ENCODE measurements at places on chromosomes 5 and 9.

DNA sequence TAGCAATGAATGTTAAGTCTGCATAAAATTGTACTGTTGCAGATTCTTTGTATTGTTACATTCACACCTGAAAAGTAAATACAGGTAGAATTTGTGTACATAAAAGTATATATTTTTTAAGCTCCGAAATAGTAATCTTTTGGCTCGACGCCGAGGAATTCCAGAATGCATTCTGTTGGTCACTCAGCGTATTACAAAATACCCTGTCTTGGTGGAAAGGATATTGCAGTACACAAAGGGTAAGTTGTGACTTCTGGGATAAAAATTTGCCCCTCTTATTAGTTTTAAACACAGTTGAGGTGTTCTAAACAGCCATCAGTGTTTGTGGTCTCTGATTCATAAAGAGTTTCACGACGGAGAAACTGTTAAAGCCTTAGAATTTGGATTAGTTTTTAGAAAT is 257.6 kb downstream of the ARHGEF28 start:
- no peak for DNase-seq

- DNase-seq, result no peak
Observed at GRCh38 chr5:127976991-127977717, 106.4 kb upstream of the SLC12A2 start.

GRCh38 chr5:30237189-30237588 is 956.3 kb upstream of the CDH6 start:
- no peak for DNase-seq

- DNase-seq, result no peak
Observed at GRCh38 chr9:107593224-107593870, 103.8 kb upstream of the KLF4 start.

DNA sequence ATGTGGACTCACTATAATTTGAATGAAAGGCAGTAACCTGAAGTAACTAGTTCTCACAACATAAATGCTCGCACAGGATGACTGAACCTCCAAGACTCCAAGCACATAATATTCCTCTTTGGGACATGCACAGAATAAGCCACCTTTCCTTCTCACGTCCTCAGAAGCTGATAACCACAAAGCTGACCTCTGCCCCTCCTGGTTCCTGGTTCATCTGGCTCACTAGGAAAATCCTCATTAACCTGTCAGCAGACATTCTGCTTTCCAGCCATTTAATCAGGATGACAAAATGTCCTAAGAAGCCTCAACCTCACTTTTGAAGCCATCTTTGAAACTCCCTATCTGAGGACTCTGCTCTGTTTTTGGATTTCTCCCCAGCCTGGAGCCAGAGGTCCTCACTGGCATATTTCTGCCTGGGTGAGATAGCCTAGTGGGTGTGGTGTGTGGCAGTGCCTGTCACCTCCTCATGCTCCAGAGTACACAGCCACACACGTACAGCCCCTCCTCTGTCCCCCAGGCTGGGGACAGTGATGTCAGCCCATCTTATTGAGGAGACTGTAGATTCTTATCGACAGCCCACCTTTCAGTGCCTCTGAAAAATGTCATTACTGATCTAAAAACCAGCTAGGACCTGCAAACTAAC is 10.3 kb downstream of the ANKH start:
- no peak for DNase-seq

DNA sequence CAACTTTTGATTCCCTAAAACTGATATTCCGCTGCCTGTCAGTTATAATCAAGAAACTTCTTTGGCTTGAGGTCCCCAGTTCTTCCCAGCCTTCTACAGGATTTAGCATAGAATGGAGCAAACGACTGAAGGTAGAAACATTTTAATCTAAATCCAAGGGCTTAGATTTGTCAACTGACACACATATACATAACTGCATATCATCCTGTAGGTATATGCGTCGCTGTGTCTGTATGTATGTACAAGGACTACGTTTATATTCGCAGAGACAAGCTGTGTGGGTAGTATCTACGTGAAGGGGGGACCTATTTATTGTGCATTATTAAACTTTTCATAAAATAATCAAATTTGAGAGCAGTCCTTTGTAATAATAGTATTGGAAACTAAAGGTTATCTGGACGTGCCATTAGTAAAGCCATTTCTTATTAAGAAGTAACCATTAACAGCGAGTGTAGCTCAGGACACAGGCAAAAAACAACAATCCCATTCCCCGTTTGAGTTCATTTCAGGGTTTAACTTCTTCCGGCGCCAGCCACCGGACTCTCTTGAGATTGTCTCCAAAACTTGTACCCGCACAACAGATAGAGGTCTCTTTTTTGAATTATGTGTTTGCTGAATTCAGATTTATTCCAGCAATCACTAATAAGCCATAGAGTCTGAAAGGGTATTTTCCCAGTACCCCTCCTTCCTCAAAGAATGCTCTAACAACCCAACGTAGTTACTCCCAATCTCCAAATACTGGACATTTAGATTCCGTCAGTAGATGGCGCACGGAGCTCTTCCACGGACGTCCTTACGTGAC is 2.1 kb upstream of the MLLT3 start:
- no peak for DNase-seq

DNA sequence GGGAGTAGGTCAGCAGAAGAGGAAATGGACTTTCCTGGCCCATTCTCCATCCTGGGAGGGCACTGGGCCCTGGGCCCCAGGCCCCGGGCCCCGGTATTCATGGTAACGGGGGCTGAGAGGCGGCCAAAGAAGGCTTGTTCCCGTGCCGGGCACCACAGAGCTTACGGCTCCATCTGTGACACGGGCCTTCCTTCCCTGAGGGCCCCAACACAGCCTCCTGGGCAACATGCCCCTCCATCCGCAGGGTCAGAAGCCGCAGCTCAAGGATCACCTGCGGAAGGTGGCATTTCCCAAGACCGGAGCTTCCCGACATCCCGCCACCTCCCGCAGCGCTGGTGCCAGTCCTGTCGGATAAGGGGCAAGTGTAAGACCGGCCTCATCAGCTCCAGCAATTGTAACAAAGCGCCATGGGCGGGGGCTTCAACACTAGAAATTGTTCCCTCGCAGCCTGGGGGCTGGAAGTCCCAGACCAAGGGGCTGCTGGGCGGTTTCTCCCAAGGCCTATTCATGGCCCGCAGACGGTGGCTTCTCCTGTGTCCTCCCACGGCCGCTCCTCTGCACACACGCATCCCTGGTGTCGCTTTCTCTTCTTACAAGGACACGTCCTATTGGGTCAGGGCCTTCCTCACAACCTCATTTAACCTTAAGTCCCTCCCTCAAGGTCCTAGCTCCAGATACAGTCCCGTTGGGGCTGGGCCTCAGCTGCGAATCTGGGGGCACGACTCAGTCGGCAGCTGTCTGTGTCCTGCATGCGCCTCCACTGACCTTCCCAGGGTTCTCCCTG is 31.2 kb upstream of the SLC12A7 start:
- DNase-seq, result no peak

GRCh38 chr5:149267241-149267973 is 4.3 kb upstream of the AFAP1L1 start:
- DNase-seq, result no peak

GRCh38 chr9:134066526-134066912 is 1.3 kb downstream of the BRD3 start:
- no peak for DNase-seq

DNA sequence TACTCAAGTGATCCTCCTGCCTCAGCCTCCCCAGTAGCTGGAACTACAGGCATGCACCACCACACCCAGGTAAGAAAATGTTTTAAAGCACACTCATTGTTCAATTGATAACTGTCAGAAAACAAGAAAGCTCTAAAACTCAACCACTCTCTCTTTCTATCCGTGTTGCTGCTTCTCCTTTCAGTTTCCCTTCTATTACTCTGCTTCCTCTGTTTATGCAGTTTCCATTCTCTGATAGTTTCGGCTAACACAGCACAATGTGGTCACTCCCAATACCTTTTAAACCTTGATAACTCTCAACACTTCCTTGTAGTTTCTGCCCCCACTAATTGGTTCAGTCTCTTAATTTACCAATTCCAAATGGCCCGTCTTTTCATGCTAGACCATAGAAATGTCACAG is 59.2 kb upstream of the NR4A3 start:
- peak; percentile 51 for DNase-seq

GRCh38 chr5:33046091-33046490 is 335.0 kb downstream of the NPR3 start:
- no peak for DNase-seq

GRCh38 chr5:137609127-137609526 is 110.0 kb upstream of the SPOCK1 start:
- DNase-seq, result no peak

DNA sequence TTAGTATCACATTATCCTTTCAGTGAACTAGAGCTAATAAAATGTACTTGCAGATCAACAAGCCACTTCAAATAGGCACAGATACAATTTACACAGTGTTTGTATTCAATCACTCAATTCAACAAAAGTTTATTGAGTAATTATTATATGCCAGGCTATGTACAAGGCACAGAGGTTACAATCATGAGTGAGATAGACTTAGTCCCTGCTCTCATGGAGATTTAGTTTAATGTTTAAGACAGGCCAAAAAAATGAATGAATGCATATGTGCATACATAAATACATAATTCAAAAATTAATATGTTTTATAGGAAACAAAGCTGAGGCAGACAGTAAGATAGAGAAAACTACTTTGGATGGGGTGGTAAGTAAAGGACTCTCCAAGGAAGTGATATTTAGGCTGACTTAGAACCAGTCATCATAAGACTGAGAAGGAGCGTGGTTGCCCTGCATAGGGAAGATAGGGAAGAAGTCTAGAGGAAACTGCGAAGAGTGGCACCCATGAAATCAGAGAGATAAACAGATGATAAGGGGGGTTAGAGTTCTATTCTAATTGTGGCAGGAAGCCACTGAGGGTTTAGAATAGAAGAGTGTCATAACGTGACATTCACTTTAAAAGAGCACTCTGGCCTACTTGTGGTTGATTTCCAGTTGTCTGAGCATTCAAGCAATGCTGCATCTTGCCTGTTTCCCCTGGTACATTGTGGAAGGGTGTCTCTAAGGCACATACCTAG is 49.7 kb upstream of the GRAMD2B start:
- no peak for DNase-seq

DNA sequence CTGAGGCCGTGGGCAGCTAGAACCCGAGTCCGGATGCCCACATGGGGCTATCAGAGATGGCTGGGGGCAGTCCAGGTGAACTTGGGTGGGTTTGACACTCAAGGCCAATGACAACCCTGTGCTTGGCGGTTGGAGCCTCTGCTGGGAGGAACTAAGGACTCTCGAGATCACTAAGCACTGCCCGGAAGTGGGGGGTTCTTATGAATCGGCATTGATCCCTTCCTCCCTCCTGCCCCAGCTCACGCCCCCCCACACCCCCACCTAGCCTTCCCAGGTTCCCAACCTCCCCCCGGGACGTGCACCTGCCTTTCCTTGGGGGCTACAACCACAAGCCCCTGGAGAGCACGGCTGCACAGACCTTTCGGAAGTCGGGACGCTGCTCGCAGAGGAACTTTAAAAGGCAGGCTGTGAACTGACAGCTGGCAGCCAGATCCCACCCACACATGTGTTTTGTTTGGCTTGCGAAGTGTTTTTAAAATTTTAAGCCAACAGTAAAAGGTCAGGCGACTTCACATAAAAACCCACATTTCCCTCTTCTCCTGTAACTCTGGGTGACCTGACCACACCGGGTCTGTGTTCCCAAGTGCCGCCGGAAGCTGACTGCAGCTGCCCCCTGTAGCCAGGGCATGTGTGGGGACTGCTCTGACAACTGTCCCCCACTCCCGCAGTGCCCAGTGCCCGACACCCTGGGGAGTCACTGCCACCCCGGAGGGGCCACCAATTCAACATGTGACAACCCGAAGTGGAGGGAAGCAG is 5.1 kb upstream of the RALGDS start:
- no peak for DNase-seq

DNA sequence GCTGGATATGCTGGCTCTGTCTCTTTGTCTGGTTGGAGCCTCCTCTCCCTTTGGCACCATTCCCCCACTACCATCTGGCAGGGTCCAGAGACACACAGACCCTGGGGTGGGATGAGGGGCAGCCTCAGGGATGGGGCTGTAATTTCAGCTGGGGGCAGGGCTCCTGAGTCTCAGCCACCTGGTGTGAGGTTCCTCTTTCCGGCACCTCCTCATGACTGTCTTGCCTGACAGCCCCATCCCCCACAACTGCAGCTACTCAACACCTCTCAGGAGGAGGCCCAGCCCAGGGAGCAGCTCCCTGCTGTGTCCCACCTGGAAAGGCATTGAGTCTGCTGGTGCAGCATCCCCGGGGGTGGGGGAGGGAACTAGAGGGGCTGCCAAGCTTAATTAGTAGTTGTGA is 11.7 kb upstream of the RPS14 start:
- DNase-seq, result no peak

- no peak for DNase-seq
Observed at GRCh38 chr5:127210042-127210441, 80.6 kb upstream of the MEGF10 start.

GRCh38 chr9:129206905-129207304 is 28.8 kb upstream of the IER5L start:
- DNase-seq, result no peak

- no peak for DNase-seq
Observed at GRCh38 chr9:3477236-3477834, 48.5 kb downstream of the RFX3 start.

GRCh38 chr9:19485193-19485592 is 76.4 kb downstream of the ACER2 start:
- DNase-seq, result no peak

- DNase-seq, result peak; percentile 70
Observed at GRCh38 chr5:180802325-180803180, at the start of gene MGAT1. Gene MGAT1 (minus strand): TSS chr5:180802806. CDS start chr5:180792971, 9,835 bp downstream.

GRCh38 chr9:115952430-115953292 is 200.9 kb upstream of the PAPPA start:
- DNase-seq, result no peak

DNA sequence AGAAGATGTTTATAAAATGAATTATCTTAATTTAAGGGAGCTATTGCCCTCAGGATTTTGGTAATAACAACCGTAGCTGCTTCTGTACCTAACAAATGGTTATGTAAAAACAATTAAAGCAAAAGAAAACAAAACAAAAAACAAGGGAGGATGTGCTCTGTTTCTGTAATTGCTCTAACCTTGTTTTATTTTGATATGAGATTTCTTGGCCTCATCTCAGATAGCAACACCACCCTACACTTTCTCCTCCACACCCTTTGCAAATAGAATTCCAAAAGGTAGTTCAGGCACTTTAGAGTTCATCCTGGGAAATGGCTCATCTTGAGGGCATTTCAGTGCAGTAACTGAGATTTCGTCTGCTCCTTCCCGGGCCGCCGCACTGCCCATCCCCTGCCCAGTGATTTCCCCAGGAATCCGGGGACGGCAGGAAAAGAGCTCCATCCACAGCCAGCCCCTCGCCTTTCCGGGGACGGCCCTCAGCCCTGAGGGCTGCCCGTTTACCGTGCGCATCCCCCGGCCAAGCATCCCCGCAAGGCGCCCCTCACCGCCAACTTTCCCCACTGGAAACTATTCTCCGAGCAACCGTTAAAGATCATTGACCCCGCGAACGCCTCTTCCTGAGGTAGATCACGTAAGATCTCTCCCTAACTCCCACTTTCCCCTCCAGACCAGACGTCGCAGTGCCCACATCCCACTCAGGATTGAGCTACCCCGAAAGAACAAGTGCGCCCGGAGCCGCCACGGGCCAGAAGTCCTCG is 1.2 kb downstream of the FNBP1 start:
- DNase-seq, result no peak

GRCh38 chr5:69276422-69277174 is 41.9 kb downstream of the CDK7 start:
- DNase-seq, result no peak

Measured in T-helper 1 cell (primary cell).